ENCODE measurements at places on chromosomes 7 and 10.

GRCh38 chr7:93882468-93882867 lies 8.1 kb downstream of the TFPI2 start:
- no peak for DNase-seq

GRCh38 chr7:143323653-143324052 lies 7.7 kb downstream of the CLCN1 start:
- no peak for DNase-seq

DNA sequence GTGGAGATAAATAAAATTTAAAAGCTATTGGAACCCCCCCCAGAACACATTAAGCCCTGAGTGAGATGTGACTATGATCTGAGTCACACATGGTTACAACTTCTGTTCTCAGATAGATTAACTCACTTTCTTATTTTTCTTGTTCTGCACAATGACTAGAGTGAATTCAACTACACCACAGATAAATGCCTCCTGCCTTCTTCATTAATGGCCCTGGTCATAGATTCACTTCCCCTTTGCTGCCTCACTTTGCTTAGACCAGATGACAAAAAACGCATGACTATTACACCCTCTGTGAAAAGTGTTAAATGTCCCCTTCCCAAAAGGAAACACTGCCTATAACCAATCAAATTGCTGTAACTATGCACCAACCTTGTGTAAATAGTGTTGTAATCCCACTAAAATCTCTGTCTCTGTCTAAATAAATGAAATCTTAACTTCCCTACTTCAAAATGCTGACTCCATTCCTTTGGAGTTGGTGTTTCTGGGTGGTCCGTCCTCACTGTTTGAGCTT lies 49.4 kb downstream of the AKR1D1 start:
- peak; percentile 7 for DNase-seq

- DNase-seq, result peak; percentile 65
Measured at GRCh38 chr7:45068236-45069023, 20.3 kb downstream of the NACAD start.

- peak; percentile 76 for DNase-seq
Measured at GRCh38 chr10:69327463-69328379, 49.4 kb downstream of the HK1 start.

DNA sequence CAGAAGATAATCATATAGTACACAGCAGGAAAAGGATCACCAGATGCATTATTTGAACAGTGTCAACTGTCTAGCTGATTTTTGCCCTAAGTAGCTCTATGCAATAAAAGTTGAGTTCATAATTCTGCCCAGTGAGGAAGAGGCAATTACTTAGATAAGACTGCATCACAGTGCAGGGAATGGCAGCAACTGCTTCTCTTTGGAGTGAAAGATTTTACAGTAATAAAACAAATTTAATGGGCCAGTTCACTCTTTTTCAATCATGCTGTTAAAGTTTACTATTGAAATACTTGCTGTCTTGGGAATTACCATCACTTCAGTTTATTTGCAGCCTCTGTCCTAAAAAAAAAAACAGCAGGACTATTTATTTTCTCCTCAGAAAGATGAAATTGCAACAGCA lies 907.9 kb downstream of the ANKRD7 start:
- no peak for DNase-seq

DNA sequence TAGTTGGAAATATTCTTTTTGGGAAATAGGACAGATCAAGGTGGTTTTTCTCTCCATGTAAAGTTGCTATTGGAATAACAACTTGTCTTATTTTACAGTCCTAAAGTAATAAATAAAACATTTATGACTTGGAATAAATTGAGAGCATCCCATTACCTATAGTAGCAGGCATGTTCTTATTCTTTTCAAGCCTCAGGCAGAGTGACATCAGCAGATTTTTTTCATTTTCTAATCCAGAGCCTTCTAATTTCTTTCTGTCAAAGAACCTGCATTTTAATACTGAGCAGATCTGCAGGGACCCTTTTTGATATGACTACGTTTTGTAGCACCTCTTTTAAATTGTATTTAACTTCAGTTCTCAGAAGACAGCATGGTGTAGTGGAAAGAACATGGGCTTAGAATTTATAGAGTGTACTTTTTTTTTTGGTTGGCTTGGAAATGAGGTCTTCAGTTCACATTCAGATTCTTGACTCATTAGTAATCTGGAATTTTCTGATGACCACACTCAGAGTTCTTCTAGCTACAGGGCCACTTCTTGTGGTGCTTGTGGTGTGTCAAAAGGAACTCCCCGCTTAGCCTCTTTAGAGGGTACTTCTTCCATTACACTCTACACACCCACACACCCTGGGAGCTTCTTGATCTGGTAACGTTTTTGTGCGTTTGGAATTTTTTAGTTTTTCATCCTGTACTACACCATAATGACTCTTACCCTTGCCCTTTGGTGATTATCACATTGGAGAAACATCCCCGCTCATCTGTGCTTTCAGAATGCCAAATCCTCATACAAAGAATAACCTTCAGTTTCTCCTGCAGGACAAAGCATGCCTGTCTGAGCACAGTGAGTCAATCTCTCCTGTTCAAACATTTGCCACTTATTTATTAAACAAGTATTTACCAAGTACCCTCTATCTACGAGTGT lies 34.6 kb downstream of the AGK start:
- DNase-seq, result no peak
